Right kidney (tissue), 9 donors: ENCODE measurements at places on chromosomes 1 and 21.
A peak's percentile ranks its signal among the peaks of the same experiment; 100 is the strongest.

DNA sequence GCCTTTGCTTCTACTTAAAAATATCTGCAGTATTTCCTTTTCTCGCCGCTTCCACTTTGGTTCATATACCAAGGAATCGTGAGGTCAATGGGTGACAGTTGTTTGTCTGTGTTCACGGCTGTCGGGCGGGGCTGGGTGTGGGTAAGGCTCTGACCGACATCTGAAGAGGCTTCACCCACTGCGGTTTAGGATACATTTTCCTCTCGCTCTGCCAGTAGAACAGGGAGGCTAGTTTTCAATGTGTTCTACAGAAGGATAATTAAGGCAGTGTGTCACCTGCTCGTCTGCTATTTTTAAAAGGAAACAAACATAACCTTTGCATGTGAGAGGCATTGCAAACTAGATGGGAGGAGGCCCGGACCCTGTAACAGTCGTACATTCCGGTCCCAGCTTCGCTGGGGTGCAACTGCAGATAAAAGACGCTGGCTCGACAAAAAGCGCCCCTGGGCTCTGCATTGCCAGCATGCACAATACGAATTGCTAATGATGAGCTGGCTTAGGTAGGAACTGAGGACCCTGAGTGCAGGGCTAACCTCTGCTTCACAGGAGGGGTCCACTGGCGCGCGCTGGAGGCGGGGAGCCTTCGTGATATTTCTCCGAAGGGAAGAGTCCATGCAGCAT is 8.5 kb upstream of the ERG start:
- no peak for DNase-seq

- no peak for DNase-seq
Measured at GRCh38 chr21:33950431-33951079, 35.0 kb upstream of the ATP5PO start.

DNA sequence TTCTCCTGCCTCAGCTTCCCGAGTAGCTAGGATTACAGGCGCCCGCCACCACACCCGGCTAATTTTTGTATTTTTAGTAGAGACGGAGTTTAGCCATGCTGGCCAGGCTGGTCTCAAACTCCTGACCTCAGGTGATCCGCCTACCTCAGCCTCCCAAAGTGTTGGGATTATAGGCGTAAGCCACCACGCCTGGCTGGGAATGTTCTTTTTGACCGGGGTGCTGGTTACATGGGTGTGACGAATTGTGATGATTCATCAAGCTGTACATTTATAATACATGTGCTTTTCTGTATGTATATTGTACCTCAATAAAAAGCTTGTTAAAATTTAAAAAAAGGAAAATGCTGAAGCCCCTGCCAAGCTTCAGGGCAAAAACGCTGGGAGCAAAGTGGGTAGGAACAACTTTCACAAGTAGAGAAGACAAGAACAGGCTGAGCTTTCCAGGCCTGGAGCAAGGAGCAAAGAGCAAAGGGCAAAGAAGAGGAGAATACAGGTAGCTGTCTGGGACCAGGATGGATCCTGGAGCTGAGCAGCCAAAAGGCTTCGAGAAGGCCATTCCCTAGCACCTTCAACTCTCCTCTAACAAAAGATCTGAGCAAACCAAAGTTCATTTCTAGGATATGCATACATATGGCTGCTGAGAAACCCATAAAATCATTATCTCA is 20.5 kb upstream of the YRDC start:
- DNase-seq: no peak

GRCh38 chr1:181541458-181541857 is 58.1 kb downstream of the CACNA1E start:
- DNase-seq: no peak

GRCh38 chr1:2098839-2099785 is 48.9 kb downstream of the PRKCZ start:
- DNase-seq: no peak

DNA sequence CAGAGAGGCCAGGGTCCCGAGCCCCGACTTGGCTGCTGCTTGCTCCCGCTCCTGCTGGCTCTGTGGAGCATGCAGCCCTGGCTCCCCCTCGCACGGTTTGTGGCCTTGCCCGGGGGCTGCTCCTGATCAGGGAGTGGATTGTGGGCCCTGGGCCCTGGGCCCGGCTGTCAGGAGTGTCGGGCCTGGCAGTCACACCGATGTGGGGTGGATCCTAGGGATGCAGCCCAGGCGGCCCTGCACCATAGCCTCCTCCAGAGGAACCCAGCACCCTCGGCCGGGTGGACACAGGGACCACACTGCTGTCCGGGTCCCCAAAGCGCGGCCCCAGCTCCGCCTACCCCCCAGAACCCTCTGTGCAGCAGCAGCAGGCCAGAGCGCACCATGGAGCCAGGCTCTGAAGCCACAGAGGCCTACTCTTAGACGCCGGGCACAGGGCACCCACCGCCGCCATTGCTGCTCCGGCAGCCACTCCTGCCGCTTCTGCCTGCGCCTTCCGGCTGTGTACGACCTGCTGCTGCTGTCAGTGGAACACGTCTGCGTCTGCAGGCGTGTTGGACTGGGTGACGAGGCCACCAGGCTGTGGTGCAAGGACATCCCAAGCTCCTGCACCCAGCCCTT is 9.4 kb downstream of the SLX9 start:
- peak; percentile 62 for DNase-seq

DNA sequence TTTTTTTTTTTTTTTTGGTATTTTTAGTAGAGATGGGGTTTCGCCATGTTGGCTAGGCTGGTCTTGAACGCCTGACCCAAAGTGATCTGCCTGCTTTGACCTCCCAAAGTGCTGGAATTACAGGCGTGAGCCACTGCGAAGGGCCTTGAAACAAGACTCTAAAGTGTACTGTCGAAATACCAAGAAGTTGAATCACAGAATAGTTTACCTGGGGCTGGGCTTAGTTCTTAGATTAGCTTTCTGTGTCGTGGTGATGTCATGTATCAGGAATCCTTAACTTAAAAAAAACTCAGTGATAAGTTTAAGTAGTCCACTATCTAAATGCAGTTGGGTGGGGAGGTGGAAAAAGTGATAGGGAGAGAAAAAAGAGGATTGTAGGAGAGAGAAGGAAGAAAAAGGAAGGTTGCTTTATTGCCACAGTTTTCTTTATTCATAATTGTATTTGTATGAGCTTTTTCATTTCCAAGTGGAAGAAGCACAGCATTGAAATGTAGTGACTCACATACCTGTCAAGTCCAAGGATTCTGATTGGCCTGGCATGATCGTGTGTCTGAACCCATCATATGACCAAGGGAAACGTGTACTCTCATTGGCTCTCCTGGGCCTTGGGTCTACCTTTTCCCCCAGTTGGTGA is 13.4 kb downstream of the ITSN1 start:
- no peak for DNase-seq

DNA sequence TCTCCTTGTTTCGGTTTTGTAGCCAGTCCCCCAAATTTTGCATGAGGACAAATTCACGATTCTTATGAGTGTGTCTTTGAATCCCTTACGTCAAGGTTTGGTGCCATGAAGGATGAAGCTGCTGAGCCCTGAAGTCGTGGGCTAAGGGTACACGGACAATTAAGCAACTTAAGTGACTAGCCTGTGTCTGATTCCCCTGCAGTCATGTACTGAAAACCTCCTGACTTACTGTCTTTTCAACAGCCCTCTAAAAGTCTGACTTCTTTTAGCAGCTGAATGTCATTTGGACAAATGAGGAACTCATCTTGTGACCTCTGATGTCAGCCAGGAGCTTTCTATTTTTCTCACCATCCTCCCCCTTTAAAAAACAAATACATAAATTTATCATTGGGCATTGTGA is 27.1 kb upstream of the C1orf105 start:
- no peak for DNase-seq

GRCh38 chr1:60265560-60266535 is 192.3 kb upstream of the C1orf87 start:
- no peak for DNase-seq

DNA sequence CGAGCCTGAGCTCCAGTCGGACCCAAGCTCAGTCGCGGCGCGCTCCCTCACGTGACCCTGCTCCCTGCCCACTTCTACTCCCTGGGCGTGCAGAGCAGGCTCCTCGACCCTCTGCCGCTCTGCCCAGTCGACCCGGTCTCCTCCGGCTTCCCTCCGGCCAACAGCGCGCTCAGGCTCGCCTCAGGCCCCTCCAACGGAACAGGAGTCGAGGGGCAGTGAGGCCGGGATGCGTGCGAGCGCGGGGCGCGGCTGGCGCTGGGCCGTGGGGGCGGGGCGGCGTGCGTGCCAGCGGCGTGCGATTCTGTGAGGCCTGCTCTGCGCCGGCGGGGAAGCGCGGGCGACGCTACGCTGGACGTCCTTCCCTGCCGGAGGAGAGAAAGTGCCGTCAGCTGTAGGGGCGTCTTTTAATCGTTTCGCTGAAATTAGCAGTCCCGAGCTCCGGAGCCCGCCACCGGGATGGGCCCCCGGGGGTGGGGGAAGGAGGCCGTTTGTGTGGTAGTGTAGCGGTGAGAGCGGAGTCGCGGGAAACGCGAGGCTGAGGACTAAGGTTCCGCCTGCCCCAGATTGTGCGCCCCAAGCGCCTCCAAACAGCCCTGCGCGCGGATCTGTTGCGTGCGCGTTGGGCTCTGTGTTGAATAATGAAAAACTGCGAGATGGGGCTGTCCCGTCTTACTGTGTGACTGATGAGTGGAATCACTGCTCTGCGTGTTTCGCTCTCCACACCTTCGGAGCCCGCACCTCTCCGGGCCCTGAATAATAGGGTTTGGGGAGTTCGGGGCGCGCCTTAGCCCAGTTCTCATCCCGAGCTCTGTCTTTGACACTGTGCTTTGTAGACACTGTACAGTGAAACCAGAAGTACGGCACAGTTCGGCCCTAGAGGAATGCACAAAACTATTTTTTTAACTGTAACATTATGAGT is at the start of gene ACBD6:
TSS of gene ACBD6 (minus strand) at position 217 of the 919 bp plus-strand sequence. CDS start 311 bp downstream, outside the sequence.
- DNase-seq: peak; percentile 99

- DNase-seq: no peak
Measured at GRCh38 chr1:177753655-177754054, 216.2 kb downstream of the SEC16B start.

- no peak for DNase-seq
Measured at GRCh38 chr1:93178418-93178817, 1.8 kb downstream of the TMED5 start.

GRCh38 chr1:36160949-36161485 is 5.1 kb downstream of the MAP7D1 start:
- peak; percentile 64 for DNase-seq

DNA sequence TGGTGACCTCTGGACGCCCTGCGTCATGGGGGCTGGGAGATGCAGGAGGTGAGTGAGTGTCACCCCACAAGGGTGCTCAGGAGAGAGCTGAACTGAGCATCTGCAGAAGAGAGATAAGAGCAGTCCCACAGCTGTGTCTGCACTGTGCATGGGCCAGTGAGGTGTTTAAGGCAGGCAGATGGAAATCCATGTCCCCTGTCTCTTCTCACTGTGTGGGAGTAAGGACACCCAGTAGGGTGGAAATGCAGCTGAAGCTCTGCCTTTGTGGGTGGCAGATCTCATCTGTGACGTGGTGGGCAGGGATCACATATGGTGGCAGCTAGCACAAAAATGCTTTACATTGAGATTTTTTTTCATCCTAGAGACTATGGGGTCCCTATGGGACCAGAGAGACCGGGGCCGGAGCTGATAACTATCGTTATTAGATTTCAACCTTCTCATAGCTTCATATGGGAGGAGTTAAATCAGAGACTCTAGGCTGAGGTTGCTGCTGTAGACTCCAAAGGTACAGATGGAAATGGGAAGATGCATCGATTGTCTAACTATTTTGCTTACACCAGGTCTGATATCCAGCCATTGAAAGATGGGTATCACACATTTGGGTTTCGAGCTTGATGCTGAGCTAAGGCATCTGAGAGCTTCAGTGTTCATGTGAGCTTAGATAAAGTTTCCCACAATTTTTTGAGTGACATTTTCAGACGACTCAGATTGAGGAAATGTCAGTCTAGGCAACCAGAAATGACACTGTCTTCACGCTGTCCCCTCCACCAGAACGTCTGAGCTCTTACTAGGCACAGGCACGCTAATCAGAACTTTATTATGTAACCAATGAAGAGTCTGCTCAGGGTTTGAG is 65.3 kb upstream of the PSEN2 start:
- DNase-seq: no peak

GRCh38 chr1:154871374-154871773 is 1.3 kb upstream of the KCNN3 start:
- no peak for DNase-seq

- DNase-seq: no peak
Measured at GRCh38 chr21:25822981-25823380, 88.2 kb downstream of the GABPA start.

DNA sequence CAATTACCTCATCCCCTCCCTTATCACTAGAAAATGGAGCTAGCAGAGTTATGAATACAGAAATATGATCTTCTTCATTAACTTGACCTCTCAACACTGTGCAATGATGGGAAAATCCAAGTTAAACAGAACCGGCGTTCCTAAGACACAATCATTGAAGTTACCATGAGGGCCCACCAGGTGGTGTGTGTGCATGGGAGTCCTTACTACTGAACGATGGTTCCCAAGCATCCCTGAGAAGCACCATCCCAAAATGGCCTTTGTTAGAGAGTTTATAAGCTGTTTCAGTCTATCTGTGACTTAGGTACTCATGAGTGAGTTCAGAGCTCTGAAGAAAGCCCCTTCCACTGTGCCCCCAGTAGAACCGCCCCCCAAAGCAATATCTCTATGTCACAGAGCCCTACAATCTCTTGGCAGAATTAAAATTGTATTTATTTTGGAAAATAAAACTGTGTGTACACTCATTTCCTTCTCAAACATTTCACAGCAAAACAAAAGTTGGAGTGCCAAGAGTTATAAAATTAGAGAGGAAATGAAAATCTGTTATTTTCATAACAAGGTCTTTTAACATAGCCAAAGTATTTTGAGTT is 56.8 kb downstream of the PLD5 start:
- no peak for DNase-seq

GRCh38 chr1:91891454-91891853 is 5.5 kb upstream of the TGFBR3 start:
- no peak for DNase-seq

DNA sequence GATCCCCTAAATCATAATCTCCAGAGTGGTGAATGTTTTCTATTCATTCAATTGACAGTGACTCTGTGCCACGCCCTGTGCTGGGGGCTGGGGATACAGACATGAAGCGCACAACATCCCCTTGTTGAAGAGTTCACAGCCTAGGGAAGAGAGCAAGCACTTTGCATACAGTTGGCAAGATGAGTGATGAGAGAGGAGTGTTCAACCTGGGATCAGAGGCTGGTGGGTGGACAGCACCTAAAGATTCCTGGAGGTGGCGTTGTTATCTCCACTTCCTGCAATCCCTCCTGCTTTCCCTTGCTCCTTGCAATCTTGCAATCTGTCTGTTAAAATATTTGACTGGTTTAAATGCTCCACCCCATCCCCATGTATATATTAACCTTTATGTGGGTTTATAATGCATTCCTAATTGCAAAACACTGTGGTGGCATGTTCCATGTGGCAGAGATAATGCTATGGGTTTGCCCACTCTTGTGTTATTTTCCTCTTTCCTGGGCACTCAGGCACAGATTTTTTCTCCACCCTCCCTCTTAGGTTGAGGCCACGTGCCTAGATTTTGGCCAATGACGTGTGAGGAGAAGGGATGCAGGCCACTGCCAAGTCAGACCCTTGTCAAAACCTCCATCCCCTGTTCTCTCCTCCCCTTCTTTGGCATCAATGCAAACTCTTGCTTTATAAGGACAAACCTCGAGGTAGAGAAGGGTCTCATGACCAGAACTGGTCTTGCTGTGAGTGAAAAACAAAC is 36.2 kb upstream of the GADD45A start:
- DNase-seq: no peak
